CD4-positive, CD25-positive, alpha-beta regulatory T cell (primary cell): ENCODE measurements at places on chromosomes 6 and 20. TPM values are rescaled to one million over a fixed set of nuclear protein-coding genes. Genes with fewer than 3 reads are reported as not detected.

SLC4A11 gene
- total RNA-seq: 0.52 TPM

GSTA2 gene
- total RNA-seq: not detected

COL20A1 gene
- total RNA-seq: 0.20 TPM

DNA sequence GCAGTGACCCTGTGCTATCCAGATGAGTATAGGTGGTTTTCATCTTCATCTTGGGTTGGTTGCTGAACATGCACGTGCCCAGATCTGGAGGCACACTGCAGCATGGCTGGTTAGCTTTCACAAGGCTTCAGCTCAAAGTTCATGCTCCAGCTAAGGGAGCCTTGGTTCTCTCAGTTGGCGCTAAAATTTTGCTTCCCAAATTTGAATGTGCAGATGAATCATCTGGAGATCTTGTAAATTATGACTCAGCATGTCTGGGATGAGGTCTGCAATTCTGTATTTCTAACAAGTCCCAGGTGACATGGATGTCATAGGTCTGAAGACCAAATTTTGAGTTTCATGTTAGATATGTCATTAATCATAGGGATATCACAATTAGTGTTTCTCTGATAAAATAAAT is 230.8 kb downstream of the FOXA2 start:
- no peak for DNase-seq

GRCh38 chr6:21371676-21372171 is 221.8 kb upstream of the SOX4 start:
- no peak for DNase-seq

GRCh38 chr6:134166511-134167261 is 114.3 kb upstream of the SLC2A12 start:
- no peak for DNase-seq

PNLDC1 gene
- not detected for total RNA-seq

LAMP5 gene
- not detected for total RNA-seq

DNA sequence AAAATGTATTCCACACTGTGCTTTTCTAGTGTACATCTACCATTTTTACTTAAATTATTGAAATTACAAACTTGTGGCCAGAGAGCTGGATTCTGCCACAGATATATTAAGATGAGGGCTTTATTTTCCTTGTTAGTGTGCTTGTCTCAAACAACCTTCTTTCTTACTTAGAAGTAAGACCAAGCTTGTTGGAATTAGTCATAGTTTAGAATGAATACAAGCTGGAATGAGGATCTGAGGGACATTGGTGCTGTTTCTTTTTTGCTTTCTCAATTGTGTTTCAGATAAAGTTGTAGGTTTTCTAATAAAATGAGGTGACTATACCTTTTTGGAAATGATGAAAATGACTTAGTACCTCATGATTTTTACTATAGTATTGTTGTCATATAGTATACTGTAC is 40.3 kb downstream of the UBR2 start:
- no peak for DNase-seq

- DNase-seq: no peak
Observed at GRCh38 chr6:28585335-28585734, 59.7 kb downstream of the GPX5 start.

RBM39 gene
- 1,180 TPM for total RNA-seq

- DNase-seq: no peak
Observed at GRCh38 chr6:44540881-44541280, 153.4 kb downstream of the CDC5L start.

TINAG gene
- total RNA-seq: not detected
